ENCODE measurements at places on chromosomes 2 and 18.

DNA sequence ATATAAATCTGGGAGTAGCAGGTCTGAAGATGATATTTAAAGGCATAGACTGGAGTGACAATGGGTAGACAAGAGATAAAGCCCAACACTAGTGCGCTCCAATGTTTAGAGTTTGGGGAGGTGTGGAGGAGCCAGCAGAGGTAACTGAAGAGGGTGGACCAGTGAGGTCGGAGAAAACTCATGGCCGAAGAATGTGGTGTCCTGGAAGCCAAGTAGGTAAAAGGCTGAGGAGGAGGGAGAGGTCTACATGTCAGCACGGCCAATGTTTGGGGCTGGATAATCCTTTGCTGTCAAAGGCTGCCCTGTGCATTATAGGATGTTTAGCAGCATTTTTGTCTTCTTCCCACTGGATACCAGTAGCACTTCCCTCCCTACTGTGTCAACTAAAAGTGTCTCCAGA, 78.8 kb upstream of the KCNE4 start:
- no peak for DNase-seq

GRCh38 chr2:229230911-229231310, 40.2 kb downstream of the PID1 start:
- DNase-seq, result no peak

DNA sequence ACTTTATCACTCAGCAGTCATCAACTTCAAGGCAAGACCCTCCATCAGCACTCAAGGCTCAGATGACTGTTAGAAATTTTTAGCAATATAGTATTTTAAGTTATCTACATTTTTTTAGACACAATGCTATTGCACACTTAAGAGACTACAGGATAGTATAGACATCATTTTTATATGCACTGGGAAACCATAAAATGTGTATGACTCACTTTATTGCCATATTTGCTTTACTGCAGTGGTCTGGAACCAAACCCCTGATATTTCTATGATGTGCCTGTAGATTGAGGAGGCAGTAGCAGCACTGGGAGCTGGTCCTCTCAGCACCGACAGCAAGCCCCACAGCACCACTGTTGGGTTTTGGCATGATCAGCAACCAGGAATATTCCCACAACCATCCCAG, 264.8 kb upstream of the HNRNPA3 start:
- no peak for DNase-seq

DNA sequence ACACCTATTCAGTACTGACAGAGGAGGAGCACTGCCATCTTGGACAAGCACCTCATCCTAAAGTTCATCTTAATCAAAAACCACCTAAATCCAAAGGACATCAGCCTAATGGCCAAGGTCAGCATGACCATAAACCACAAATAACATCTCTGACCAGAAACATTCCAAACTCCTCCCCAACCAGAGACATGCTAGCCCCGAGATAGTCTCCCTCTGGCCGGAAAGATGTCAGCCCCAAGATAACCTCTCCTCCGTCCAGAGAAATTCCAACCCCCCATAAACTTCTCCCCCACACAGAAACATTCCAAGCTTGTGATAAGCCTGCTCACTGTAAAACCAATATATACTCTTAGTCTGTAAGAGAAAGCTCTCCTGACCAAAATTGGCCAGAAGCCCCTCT, 260.6 kb downstream of the CLIP4 start:
- DNase-seq, result no peak

- no peak for DNase-seq
Measured at GRCh38 chr18:75531212-75531850, 103.8 kb upstream of the SMIM21 start.

GRCh38 chr2:65450393-65450792, 18.0 kb upstream of the SPRED2 start:
- no peak for DNase-seq

GRCh38 chr2:20230114-20230425, 5.1 kb upstream of the SDC1 start:
- DNase-seq, result no peak

- no peak for DNase-seq
Measured at GRCh38 chr18:49519101-49519971, 32.3 kb upstream of the C18orf32 start.

DNA sequence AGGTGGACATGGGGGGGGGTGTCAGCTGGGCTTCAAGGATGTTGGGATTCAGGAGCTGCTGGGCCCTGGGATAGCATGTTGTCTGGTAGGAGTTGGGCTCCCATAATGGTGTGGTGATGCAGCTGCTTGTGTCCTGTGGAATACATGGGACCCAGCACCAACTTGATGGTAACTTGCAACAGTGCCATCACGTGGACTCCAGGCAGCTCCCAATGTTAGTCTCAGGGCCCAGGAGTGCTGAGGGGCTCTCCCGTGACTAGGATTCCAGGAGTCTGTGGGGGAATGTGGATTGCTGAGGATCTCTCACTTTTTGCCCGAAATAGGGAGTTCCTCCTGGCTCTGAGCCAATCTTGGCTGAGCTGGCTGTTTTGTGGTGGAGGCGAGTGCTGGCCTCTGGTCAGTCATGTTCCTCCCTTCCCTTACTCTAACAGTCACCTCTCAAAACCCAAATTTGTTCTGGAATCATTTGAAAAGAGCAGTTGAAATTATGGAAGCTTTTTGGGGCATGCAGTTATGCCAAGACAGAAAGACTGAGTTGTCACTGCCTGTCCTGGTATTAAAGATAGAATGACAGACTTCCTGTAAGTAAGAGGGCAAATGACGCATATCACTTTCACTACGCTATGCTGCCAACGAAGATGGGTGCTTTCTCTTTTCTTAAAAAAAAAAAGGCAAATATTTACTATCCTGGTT, 607.1 kb downstream of the ADCYAP1 start:
- DNase-seq, result no peak

All from AG04450 (cell line).